ENCODE measurements at places on chromosomes 6 and 20.

GRCh38 chr6:6915219-6915618, 192.5 kb upstream of the RREB1 start:
- no peak for DNase-seq

- DNase-seq = no peak
Measured at GRCh38 chr6:105573138-105573537, 170.3 kb upstream of the PREP start.

DNA sequence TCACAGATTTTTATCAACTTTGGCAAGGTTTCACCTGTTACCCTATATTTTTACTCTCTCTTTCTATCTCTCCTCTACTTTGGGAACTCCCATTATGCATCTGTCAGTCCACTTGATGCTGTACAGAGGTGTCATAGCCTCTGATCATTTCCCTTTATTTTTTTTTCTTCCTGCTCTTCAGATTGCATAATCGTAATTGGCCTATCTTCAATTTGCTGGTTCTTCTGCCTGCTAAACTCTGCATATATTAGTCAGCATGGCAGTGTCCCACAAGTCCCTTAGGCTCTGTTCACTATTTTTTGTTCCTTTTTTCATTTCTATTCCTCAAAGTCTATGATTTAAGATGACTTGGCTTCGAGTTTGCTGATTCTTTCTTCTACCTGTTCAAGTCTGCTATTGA, 44.7 kb upstream of the MICB start:
- DNase-seq = no peak

GRCh38 chr6:20653085-20653479, 118.8 kb downstream of the CDKAL1 start:
- DNase-seq = no peak

GRCh38 chr6:170150590-170150945, 140.3 kb downstream of the DLL1 start:
- DNase-seq = no peak

DNA sequence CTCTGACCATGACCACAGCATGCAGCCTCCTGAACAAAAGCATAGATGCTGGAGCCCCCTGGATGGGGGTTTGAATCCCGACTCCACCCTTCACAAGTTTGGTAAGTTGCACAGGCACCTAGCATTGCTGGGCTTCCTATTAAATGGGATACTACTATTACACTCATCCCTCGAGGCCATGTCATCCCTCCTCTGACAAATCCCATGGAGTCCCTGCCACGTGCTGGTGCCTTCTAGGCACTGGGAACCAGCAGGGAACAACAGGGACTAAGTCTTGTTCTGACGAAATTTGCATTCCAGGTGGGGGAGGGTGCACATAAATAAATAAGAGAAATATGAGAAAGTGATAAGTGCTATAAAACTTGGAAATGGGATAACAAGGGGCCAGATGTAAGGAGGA, 15.3 kb upstream of the SIRPA start:
- no peak for DNase-seq

DNA sequence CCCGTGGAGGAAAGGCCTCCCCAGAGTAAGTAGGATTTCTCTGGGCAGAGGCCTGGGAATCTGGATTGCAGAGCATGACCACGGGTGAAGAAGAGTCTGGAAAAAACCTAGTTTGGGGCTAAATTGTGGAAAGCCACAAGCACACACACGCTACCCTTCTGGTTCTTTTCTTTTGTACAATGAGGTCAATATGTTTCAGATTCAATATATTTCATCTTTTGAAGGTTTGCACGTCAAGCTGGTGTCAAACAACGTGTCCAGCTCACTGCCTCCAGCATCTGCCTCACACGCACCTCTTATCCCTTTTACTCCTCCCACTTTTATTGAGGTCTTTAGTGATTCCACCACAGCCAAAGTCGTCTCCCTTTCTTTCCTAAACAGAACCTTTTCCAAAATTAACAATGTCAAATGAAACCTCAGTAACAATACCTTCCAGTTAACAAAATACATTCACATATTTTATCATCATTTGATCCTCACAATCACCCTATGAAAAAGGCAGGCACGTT, 773 bp upstream of the EPB41L2 start:
- DNase-seq = no peak

DNA sequence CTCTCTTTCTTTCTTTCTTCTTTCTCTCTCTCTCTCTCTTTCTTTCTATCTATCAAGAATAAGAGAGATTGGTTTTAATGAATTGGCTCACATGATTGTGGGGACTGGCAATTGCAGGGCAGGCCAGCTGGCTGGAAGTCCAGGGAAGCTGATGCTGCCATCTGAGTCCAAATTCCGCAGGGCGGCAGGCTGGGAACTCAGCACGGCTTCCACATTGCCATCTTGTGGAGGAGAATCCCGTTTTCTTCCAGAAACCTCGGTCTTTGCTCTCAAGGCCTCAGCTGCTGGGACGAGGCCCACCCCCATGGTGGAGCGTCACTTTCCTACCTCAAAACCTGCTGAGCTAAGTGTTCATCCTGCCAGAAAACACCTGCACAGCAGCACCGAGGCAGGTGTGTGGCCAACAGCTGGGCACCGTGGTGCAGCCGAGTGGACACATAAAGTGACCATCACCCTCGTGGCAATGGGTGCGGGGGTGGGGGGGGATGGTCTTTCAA, 58.8 kb upstream of the SLCO4A1 start:
- no peak for DNase-seq

- no peak for DNase-seq
Measured at GRCh38 chr6:33418690-33419291, 884 bp upstream of the CUTA start.

- no peak for DNase-seq
Measured at GRCh38 chr20:15767999-15768741, 805.1 kb downstream of the KIF16B start.

All from RWPE1 (cell line).